Caco-2 (cell line): ENCODE measurements at places on chromosomes 3 and 15. TPM values are rescaled to one million over a fixed set of nuclear protein-coding genes. Genes with fewer than 3 reads are reported as not detected.

GRCh38 chr3:32882189-32882588 lies 64.4 kb downstream of the TRIM71 start:
- DNase-seq: no peak

EXD1 gene
- total RNA-seq: not detected in 2 replicates

TYRO3 gene
- 118 and 120 TPM in 2 replicates for total RNA-seq

GRCh38 chr3:64903006-64903405 lies 215.2 kb upstream of the ADAMTS9 start:
- DNase-seq: no peak

PRSS50 gene
- total RNA-seq: not detected in 2 replicates

DET1 gene
- total RNA-seq: 2.0 and 3.7 TPM in 2 replicates
